GM23338 (cell line): ENCODE measurements at places on chromosomes 7 and 10. TPM values are rescaled to one million over a fixed set of nuclear protein-coding genes. Genes with fewer than 3 reads are reported as not detected.

The SEMA3C gene
- 3.1 and 3.5 TPM in 2 replicates for total RNA-seq

DNA sequence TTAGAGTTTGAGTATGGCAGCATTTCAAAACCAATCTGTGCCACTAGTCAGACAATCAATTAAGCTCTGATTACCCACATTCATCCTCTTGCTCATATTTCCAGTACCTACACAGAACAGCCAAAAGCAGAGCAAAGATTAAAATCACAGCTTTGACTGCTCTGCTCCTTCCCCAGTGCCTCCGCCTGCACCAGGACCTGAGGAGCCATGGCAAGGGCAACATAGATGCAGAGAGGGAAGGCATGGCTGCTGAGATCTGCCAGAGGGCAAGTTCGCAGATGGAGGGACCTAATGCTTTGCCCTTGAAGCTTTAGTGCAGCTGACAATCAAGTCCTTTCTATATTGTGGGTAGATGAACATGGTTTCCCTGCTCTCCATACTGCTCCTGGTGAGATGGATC is 148.1 kb downstream of the HTR7 start:
- H3K36me3 ChIP-seq: no peaks in the 10 kb centered on the region
- no peak for DNase-seq
- no peaks in the 10 kb centered on the region for H3K27me3 ChIP-seq
- no peaks in the 10 kb centered on the region; the same call in 1 of the 2 replicates for H3K4me1 ChIP-seq
- no peak overlapping the region for H3K4me3 ChIP-seq

The OR2A5 gene
- total RNA-seq: not detected in 2 replicates

- no peaks in the 10 kb centered on the region for H3K36me3 ChIP-seq
- H3K4me1 ChIP-seq: no peaks in the 10 kb centered on the region
- no peak overlapping the region for H3K4me3 ChIP-seq
- no peak overlapping the region for H3K27ac ChIP-seq
- no peaks in the 10 kb centered on the region for H3K27me3 ChIP-seq
- DNase-seq: no peak
Measured at GRCh38 chr10:118958984-118959925, 70.3 kb upstream of the NANOS1 start.

- no peaks in the 10 kb centered on the region for H3K36me3 ChIP-seq
- peaks cover 6% of the 10 kb centered on the region; the same call in 1 of the 2 replicates for H3K4me1 ChIP-seq
- no peak overlapping the region for H3K27ac ChIP-seq
- no peaks in the 10 kb centered on the region for H3K27me3 ChIP-seq
Measured at GRCh38 chr7:26667514-26668133, 196.8 kb downstream of the SKAP2 start.

GRCh38 chr7:42071372-42072261 is 165.4 kb downstream of the GLI3 start:
- H3K4me3 ChIP-seq: no peak overlapping the region
- DNase-seq: peak; percentile 26
- no peak overlapping the region for H3K27ac ChIP-seq
- peaks cover 50% of the 10 kb centered on the region for H3K4me1 ChIP-seq

The PRXL2A gene
- total RNA-seq: 31.8 and 40.1 TPM in 2 replicates

DNA sequence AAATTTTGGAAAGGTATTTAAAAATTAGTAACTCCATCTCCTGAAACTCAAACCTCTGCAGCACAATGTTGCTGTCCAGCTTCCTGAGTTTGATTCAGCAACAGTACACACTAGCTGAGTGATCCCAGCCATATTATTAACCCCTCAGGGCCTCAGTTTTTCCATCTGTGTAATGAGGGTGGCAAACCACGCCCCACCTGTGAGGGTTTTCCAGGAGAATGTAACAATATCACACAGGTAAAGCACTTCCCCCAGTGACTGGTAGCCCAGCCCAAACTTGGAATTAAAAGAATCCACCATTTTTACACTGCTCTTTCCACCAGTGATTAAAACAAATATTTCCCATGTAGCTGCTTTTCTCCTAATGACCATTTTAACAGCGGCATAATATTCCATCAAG is 122.4 kb downstream of the SORBS1 start:
- no peak overlapping the region for H3K4me3 ChIP-seq
- no peaks in the 10 kb centered on the region for H3K36me3 ChIP-seq
- no peaks in the 10 kb centered on the region for H3K27me3 ChIP-seq
- H3K4me1 ChIP-seq: no peaks in the 10 kb centered on the region; the same call in 1 of the 2 replicates

The NPC1L1 gene
- total RNA-seq: not detected in 2 replicates
